Spleen (tissue), 13 donors: ENCODE measurements at places on chromosomes 5 and 9. TPM values are rescaled to one million over a fixed set of nuclear protein-coding genes. Genes with fewer than 3 reads are reported as not detected.

DNA sequence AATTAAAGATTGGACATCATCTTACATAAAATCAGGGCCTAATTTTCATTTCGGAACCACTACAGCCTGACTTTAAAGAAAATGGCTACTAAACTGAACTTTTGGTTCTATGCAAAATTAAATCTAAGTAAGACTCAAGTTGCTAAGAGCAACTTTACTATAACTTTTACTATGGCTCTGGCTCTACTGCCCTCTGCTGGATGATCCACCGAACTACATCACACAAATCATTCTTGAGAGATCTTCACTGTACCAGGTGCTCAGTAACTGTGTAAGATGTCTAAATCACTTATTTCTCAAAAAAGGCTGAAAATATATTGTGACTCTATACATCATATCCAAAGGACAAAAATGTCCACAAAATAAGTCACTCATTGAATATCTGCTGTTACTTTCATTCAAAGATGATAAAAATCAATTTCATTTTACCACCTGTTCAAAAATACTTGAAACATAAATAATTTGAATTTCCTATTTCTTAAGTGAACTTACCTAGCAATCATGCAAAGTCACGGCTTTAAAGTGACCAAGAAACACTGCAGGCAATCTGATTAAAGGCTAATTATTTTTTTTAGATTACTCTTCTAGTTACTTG, 13.5 kb downstream of the MOCS2 start:
- no peak overlapping the region for H3K27ac ChIP-seq
- H3K4me3 ChIP-seq: no peak overlapping the region
- no peaks in the 10 kb centered on the region for H3K4me1 ChIP-seq
- peaks cover 59% of the 10 kb centered on the region for H3K36me3 ChIP-seq
- no peak for DNase-seq

DNA sequence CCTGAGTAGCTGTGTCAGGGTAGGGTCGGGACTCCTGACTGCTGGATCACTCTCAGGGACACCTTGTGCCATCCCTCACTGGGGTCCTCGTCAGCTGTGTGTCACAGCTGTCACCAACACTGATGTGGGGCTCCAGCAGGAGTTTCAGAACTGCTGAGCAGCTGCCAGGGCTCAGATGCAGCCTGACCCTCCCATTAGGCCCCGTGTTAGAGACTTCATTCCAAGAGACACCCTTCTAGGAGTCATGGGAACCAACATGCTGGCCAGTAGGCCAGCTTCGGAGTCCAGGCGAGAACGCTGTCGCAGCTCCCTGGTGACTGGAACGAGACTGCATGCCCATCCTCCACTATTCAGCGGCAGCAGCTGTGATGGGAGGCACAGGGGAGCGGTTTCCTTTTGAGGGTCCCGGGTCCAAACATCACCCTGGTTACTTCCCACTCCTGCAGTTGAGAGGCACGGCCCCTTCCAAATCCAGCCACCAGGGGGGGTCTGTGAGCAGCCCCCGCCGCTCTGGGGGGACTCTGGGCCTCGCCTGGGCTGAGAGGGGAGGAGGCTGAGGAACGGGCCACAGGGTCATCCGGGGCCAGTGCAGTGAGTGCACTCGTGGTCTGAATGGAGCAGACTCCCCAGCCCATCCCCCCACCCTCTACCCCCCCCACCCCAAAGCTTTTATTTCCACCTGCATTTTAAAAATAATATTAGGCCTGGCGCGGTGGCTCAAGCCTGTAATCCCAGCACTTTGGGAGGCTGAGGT, 12.6 kb upstream of the TCF7 start:
- H3K4me3 ChIP-seq: no peak overlapping the region
- H3K27ac ChIP-seq: no peak overlapping the region
- DNase-seq: peak; percentile 94
- no peaks in the 10 kb centered on the region for H3K36me3 ChIP-seq
- H3K27me3 ChIP-seq: no peaks in the 10 kb centered on the region

SPEF2 gene
- total RNA-seq: 10.2 TPM

GRCh38 chr5:129246088-129246487, 151.5 kb downstream of the ISOC1 start:
- no peaks in the 10 kb centered on the region for H3K4me1 ChIP-seq
- no peaks in the 10 kb centered on the region for H3K27me3 ChIP-seq
- DNase-seq: no peak
- no peak overlapping the region for H3K27ac ChIP-seq
- no peak overlapping the region for H3K4me3 ChIP-seq
- H3K36me3 ChIP-seq: no peaks in the 10 kb centered on the region

GRCh38 chr9:32500768-32501167, 25.2 kb downstream of the RIGI start:
- no peaks in the 10 kb centered on the region for H3K4me1 ChIP-seq
- H3K27me3 ChIP-seq: no peaks in the 10 kb centered on the region
- no peak overlapping the region for H3K4me3 ChIP-seq
- no peak overlapping the region for H3K27ac ChIP-seq
- H3K36me3 ChIP-seq: peaks cover 60% of the 10 kb centered on the region

- H3K27ac ChIP-seq: peak within 1 kb of the TSS; percentile 100
- H3K36me3 ChIP-seq: no peaks in the 10 kb centered on the region
- H3K4me1 ChIP-seq: peaks cover 12% of the 10 kb centered on the region
- peak; percentile 96 for DNase-seq
Observed at GRCh38 chr9:27572918-27573633, at the start of gene C9orf72. C9orf72 (minus strand) TSS chr9:27573481; CDS start chr9:27567120, 6,361 bp downstream.

DNA sequence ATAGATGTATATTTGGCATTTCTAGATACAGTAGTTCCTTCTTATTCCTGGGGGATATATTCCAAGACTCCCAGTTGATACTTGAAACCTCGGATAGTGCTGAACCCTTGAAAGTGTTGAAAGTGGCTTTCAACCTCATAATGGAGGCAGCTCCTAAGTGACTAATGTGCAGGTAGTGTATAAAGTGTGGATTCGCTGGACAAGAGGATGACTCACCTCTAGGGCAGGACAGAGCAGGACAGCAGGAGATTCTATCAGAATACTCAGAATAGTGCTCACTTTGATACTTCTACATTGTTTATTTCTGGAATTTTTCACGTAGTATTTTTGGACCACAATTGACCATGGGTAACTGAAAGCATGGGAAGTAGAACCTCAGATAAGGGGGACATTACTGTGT, 1138.9 kb upstream of the WWC1 start:
- no peaks in the 10 kb centered on the region for H3K4me1 ChIP-seq
- no peak overlapping the region for H3K4me3 ChIP-seq
- no peak for DNase-seq
- H3K27ac ChIP-seq: no peak overlapping the region
- no peaks in the 10 kb centered on the region for H3K27me3 ChIP-seq
- H3K36me3 ChIP-seq: no peaks in the 10 kb centered on the region

SSBP2 gene
- total RNA-seq: 40.8 TPM

TMEM232 gene
- 2.1 TPM for total RNA-seq

- H3K27me3 ChIP-seq: no peaks in the 10 kb centered on the region
- no peak overlapping the region for H3K27ac ChIP-seq
- peaks cover 34% of the 10 kb centered on the region for H3K4me1 ChIP-seq
- H3K4me3 ChIP-seq: no peak overlapping the region
- H3K36me3 ChIP-seq: no peaks in the 10 kb centered on the region
- no peak for DNase-seq
Observed at GRCh38 chr5:138025285-138025684, 7.6 kb downstream of the FAM13B start.

HK3 gene
- total RNA-seq: 146 TPM

SLC34A3 gene
- total RNA-seq: not detected
